Stimulated activated CD4-positive, alpha-beta T cell treated with anti-CD3 and anti-CD28 coated beads, Interleukin-15, amount 100 ng/mL, for 24 hours (primary cell): ENCODE measurements at places on chromosomes 2 and 18.

GRCh38 chr2:184938221-184938985, 340.1 kb downstream of the ZNF804A start:
- no peak for DNase-seq

GRCh38 chr2:202944408-202944807, 32.3 kb downstream of the CARF start:
- no peak for DNase-seq

DNA sequence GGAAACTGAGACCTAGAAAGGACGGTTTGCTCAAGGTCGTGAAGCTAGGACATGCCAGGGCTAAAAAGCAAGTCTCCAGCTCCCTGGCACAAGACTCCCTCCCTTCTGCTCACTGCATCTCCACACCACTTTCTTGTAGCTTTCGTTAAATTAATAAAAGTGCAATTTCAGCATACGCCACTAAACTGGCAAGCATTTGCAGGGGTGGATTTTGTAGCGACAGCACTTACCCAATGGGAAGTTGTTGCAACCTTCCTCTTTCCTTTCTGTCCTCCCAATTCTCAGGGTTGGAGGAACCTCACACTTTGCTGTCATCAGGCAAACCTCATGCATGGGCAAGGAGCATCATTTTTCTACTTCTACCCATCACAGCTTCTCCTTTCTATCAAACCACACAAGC, 7.4 kb upstream of the RHOB start:
- DNase-seq: no peak

GRCh38 chr2:64905338-64906024, 83.7 kb upstream of the SLC1A4 start:
- no peak for DNase-seq

GRCh38 chr18:2180586-2180985, 390.7 kb downstream of the METTL4 start:
- DNase-seq: no peak

DNA sequence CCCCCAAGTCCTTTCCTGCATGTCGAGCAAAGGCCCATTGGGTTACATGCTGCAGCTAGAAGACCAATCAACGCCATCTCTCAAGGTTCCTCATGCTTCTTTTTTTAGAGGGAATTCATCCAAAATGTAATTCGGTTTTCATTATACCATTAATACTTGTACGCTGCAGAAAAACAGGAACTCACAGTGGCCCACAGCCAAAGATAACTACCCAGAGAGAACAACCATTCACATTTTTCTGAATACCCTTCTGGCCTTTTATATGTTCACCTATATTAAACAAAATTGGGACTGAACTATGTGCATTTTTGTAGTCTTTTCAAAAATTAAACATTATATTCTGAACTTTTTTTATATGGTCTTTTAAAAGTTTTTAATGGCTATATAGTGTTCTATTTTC, 25.8 kb downstream of the FARP2 start:
- no peak for DNase-seq

- DNase-seq: no peak
These were observed 62.7 kb upstream of the KIF5C start for GRCh38 chr2:148812306-148812705.

DNA sequence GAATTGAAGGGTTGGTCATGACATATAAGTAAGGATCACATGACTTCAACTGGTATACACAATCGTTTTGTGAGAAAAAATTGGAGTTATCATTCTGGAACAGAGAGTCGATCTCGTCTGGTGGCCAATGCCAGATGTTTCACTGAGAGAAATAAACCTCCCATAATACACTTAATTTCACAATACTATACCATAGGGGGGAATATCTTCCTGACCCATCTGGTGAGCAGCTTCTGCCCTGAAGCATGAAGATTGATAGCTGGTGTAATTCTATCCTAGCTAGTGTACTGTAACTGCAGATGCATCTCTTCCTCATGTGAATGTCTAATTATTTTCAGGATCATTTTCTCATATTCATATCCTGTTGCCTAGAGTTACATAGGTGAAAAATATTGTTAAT, 15.7 kb upstream of the CDH7 start:
- no peak for DNase-seq

GRCh38 chr18:62631173-62631572, 84.2 kb upstream of the PHLPP1 start:
- DNase-seq: no peak

GRCh38 chr2:238306672-238306998, 13.7 kb upstream of the TRAF3IP1 start:
- no peak for DNase-seq

GRCh38 chr2:113861740-113862139, 28.1 kb upstream of the ACTR3 start:
- no peak for DNase-seq

- no peak for DNase-seq
These were observed 372.2 kb downstream of the METTL4 start for GRCh38 chr18:2199060-2199459.

- no peak for DNase-seq
These were observed 466.4 kb upstream of the CWC22 start for GRCh38 chr2:180473456-180473855.

DNA sequence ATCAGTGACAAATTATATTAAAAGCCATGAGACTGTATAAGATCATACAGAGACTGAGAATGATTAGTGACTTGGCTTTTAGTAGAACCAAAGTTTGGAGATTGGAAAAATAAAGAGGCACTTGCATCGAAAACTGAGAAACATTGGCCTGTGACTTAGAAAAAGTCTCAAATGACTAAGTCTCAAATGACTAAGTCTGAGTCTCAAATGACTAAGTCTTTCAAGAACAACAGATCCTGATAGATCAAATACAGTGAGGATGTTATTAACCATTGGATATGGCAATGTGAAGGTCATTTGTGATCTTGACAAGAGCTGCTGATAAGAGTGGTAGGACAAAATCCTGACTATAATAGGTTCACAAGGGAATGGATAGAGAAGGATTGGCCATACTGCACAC, 135.5 kb upstream of the FANCL start:
- no peak for DNase-seq

DNA sequence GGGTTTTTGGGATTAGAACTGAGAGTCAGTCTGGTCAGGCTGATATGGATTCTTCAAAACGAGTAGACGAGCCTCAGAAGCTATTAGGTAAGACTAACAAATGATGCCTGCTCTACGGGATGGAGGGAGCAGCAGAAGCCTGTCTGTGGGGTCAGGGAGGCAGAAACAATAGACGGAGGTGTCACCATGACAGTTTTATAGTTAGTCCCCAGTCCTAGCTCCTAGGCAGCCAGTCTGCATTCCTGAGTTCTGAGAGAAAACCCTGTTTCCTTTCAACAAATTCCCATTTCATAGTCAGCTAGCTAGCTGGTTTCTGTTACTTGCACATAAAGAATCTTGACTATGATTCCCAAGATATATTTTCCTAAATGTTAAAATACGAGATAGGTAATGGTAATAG, 542.1 kb downstream of the PID1 start:
- DNase-seq: no peak

GRCh38 chr2:150462770-150463169, 24.7 kb downstream of the RND3 start:
- DNase-seq: no peak

DNA sequence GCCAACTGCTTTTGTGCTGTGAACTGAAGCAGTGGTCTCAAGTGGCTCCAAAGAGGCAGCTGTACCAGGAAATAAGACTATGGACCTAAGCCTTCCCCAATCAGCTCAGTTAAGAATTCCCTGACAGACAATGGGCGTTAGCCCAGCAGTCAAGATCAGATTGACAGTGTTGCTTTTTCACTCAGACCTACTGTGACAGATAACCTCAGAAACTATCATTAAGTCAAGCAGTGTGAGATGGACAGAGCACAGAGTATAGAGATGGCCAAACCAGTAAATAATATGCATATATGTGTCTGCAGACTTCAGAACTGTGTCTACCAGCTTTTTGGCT, 215.3 kb downstream of the ZFP36L2 start:
- no peak for DNase-seq

DNA sequence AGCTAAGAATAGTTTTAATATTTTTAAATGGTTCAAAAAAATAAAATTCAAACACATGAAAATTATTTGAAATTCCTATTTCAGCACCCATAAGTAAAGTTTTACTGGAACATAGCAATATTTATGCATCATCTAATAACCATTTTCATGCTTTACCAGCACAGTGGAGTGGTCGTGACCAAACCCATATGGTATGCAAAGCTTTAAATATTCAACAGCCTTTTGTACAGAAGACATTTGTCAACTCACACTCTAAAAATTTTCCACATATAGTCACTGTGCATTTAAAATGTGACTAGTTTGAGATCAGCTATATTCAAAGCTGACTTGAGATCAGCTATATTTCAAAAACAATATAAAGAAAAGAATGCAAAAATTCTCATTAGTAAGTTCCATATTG, 46.2 kb downstream of the PUM2 start:
- DNase-seq: no peak

DNA sequence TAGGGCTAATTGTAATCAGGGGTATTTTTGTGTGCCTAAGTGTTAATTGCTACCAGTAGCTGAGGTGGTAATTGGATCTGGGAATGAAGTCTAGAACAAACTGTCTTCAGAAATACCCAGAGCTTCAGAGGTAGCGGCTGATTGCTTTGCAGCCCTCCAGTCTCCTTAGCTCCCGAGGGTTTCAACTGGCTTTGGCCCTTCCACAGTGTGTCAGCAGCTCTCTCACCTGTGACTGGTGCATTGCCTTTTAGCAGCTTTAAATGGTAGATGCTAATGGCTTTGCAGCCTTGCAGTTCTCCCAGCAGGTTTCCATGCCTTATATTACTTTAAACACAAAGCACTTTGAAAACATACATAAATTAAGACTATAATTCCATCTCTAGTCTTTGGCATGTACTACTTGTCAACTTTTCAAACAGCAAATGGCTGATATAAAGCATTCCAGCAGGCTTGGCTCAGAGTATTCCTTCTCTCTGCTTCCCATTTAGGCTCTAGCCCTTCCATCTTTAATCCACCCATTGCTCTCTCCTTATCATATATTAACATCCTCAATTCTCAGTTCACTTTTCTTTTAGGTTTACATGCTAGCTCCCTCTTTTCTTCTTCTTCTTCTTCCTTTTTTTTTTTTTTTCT, 156.4 kb upstream of the GALNT13 start:
- DNase-seq: no peak

- DNase-seq: no peak
These were observed 152.2 kb downstream of the TPGS2 start for GRCh38 chr18:36676629-36677028.

DNA sequence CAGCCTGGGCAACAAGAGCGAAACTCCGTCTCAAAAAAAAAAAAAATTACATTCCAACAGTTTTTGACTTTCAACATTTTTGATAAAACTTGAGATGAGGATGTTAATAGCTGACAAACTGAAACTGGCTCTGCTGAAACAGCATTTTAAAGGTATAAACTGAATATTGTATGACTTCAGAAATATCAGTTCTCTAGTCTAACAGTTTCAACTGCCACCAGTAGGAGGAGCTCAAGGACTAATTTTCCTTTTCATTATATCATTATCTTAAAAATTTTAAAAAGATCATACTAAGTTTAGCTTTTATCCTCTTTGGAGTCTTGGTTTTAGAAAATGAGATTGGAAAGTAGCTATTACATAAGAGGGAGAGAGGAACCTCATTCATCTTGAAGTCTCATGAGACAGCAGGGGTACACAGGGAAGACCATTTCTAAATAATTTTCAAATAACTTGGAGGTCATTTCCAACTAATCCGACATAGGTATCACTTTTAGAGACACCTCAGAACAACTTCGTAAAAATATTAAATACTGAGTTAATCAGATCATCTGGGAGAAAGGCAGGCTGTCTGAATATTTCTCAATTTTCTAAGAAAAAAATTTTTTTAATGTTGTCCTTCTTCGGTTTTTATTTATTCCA, 37.6 kb upstream of the MCM6 start:
- DNase-seq: peak; percentile 40

GRCh38 chr18:63999871-64000270, 30.0 kb downstream of the SERPINB8 start:
- no peak for DNase-seq

- DNase-seq: peak; percentile 50
These were observed 32.9 kb downstream of the CD28 start for GRCh38 chr2:203739351-203739750.

- no peak for DNase-seq
These were observed 138.5 kb upstream of the SLC35G4 start for GRCh38 chr18:11470941-11471340.

DNA sequence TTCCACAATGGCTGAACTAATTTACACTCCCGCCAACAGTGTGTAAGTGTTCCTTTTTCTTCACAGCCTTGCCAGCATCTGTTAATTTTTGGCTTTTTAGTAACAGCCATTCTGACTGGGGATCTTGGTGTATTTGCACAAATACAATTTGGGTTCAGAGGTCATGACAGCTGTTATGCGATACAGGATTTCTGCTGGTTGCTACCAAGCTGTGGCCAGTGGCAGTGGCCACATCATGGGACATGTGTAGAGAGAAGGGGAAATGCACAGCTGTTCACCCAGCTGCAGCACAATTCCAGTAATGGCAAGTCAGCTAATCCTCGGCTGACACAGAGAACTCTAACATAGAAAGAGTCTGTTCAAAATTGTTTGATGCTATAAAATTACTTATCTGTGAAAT, 21.0 kb upstream of the SELENOI start:
- no peak for DNase-seq

DNA sequence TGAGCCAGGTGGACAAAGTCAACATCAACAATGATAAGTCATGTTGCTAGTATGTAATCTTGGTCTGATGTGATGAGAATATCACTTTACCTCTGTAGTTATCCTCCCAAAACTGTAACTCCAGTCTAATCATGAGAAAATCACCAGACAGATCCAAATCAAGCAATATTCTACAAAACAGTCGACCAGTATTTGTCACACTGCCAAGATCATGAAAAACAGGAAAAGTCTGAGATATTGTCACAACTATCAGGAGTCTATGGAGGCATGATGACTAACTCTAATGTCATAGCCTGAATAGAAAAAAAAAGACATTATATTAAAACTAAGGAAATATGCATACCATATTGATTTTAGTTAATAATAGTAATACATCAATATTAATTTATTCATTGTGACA, 1883.3 kb upstream of the CELF4 start:
- DNase-seq: no peak

DNA sequence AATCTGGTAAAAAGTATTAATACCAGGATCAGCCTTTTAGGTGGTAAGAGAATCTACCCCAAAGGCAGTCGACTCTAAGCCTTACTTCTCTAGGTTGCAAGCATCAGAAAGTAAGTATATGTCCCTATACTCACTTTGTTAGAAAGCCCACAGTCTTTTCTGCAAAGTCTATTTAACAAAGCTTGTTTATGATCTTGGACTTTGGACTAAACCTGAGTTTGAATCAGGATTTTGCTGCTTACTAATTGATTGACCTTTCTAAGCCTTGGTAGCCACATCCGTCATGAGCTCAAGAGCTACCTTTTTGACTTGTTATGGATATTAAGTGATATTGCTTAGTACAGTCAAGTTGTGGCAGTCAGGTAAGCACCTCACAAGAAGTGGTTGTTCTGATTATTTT, 18.4 kb downstream of the FMNL2 start:
- no peak for DNase-seq
